ENCODE measurements at places on chromosomes 7 and 10.

DNA sequence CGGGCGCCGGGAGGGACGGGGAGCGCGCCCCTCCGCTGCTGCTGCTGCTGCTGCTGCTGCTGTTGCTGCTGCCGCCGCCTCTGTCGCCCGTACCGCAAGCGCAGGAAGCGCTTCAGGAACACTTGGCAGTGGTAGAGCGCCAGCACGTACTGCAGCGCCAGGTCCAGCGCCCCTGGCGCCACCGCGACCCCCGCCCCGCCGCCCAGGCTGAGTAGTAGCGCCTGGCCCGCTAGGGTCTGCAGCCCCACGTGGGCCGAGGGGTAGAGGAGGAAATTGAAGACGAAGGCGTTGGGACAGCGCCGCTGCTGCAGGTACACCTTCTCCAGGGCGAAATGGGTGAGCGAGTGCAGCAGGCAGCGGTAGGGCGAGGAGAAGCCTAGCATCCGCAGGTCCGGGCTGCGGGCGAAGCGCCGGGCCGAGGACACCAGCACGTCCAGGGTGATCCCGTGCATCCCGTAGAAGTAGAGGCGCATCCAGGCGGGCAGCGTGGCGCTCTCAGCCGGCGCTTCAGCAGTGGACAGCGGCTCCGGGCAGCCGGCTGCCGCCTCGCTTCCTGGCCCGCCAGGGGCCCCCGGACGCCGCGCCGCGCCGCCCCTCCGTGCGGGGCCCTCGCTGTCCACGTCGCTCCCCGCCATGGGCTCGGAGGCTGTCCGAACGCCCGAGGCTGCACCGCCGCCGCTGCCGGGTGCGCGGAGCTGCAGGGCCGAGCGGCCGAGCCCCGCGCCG, at the start of gene TMEM229A:
Gene TMEM229A, minus strand, starts transcription at position 699 of the 726 bp plus-strand sequence. Its CDS starts 64 bp downstream, at position 635.
- DNase-seq: peak; percentile 14

- DNase-seq: peak; percentile 18
These were observed 7.5 kb downstream of the MPP7 start for GRCh38 chr10:28295336-28295735.

- DNase-seq: peak; percentile 90
These were observed 6.6 kb upstream of the ABCC2 start for GRCh38 chr10:99775850-99776249.

- no peak for DNase-seq
These were observed 14.8 kb downstream of the SLIT1 start for GRCh38 chr10:97171001-97171400.

- no peak for DNase-seq
These were observed 13.3 kb downstream of the SLC26A5 start for GRCh38 chr7:103432712-103433111.

GRCh38 chr7:136891850-136892249, 23.4 kb downstream of the CHRM2 start:
- DNase-seq: no peak

- DNase-seq: no peak
These were observed 148.1 kb downstream of the ADARB2 start for GRCh38 chr10:1589257-1589656.

- peak; percentile 80 for DNase-seq
These were observed 337.7 kb upstream of the NPVF start for GRCh38 chr7:25565949-25566348.

- peak; percentile 27 for DNase-seq
These were observed 47.2 kb downstream of the SORBS1 start for GRCh38 chr10:95513941-95514392.

- peak; percentile 63 for DNase-seq
These were observed 16.4 kb upstream of the PARP12 start for GRCh38 chr7:140079121-140079536.

GRCh38 chr7:131026297-131027000, 292.4 kb upstream of the KLF14 start:
- peak; percentile 57 for DNase-seq

DNA sequence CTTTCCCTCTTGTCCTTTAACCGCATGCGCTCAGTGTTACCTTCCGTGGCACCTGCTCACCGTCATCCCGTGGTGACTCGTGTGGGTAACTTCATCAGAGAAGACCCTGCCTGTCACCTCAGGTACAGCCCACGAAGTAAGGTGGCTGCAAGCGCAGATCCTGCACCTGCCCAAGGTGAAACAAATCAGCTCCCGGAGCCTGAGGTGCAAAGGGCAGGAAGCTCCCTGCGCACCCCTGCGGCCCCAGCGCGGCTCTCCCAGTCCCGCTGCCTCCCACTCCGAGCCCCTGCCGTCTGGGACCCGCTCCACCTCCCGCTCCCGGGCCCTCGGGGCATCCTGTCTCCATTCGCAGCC, 110.9 kb upstream of the LANCL2 start:
- no peak for DNase-seq

- peak; percentile 21 for DNase-seq
These were observed 101.3 kb downstream of the COL13A1 start for GRCh38 chr10:69902835-69903535.

- peak; percentile 68 for DNase-seq
These were observed 21.9 kb downstream of the ARID5B start for GRCh38 chr10:61923210-61923949.

DNA sequence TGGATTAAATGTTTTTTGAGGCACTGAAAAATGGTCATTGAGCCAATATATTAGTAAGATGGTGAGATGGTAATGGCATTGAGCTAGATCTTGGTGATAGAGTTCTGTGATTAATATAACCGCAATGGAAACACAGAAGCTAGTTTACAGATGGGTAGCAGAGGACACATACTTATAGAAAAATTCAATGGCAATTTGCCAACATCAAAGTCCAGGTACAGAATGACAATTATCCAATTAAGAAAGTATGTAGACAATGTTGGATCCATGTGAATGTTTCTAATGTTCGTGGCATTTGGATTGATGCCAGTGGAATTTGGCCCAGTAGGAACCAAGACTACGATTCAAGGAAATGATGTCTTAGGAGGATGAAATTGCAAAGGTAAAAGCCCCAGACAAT, 187.8 kb downstream of the GNAT3 start:
- DNase-seq: peak; percentile 46

DNA sequence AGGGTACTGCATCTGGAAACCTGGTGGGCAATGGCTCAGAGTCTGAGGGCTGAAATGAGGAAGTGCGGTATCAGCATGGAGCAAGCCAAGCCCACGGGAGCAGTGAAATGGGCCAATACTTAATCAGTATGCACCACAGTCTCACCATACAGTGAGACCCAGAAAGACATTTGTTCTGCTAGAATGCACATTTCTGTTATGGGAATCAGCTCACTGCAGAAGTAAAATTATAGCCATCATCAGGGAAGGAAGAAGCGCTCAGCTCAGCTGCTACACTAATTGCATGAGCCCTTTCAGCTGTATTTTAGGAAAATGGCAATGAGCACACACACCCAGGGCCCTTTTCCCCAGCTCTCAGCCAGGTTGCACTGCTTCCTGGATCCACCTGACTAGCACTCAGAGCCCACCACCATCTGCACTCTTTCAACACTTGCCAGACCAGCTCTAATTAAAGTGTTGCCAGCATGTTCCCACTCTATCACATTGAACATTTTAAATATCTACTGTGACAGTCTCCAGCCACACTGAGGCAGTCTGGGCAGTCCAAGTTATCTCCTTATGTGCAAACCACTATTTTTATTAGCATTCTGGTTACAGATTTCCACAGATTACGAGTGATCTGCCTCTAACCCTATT, 44.2 kb upstream of the PIK3AP1 start:
- no peak for DNase-seq

DNA sequence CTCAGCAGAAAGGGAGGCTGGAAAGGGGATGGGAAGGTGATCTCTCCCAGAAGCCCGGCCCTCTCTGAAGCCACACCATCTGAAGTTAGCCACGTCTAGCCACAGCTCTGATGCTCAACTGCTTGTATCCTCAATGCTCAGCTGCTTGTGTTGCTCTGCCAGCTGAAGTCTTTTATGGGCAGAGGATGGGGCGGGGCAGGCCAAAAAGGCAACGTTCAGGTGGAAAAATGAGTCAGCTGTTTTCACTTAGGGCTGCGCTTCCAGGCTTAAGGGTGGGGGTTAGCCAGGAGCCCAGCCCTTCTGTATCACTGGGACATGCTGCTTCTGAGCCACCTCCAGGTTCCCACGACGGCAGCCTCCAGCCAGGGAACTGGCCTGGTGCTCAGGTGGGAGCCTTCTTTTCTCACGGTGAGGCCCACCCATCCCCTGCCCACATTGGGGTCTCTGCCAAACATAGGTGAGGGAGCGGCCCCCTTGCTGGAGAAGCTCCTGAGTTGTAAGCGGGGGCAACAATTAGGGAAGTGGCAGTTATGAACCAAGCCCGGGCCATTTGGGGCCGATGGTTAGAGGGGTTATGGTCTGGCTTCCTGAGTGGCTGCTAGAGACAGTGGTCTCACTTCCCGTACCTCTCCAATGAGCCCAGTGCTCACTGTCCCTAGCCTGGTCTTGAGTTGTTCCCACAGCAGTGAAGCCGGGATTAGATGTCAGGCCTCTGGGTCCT, 44.9 kb upstream of the CNPY1 start:
- DNase-seq: no peak

GRCh38 chr10:83986800-83987199, 152.5 kb upstream of the GHITM start:
- no peak for DNase-seq

- DNase-seq: peak; percentile 33
These were observed 9.9 kb downstream of the TAS2R41 start for GRCh38 chr7:143487566-143487965.

GRCh38 chr7:95099106-95099505, 191.7 kb downstream of the PPP1R9A start:
- DNase-seq: no peak

DNA sequence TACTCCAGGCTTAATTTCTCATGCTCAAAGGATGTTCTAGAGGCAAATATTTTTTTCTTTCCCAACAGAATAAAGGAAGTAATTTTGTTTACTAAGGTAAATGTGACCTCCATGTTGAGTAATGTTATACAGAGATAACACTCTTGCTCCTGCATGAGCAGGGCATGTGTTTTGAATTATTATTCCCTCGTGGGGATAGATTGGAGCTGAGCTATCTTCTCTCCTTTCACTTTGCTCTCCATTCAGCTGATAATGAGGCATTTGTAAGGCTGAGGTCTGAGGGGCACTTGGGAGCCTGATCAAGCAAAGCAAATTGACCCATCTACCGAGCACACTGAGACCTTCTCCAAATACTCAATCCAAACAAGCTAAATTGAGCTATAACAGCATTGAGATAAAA, 50.7 kb upstream of the GHITM start:
- DNase-seq: peak; percentile 27

DNA sequence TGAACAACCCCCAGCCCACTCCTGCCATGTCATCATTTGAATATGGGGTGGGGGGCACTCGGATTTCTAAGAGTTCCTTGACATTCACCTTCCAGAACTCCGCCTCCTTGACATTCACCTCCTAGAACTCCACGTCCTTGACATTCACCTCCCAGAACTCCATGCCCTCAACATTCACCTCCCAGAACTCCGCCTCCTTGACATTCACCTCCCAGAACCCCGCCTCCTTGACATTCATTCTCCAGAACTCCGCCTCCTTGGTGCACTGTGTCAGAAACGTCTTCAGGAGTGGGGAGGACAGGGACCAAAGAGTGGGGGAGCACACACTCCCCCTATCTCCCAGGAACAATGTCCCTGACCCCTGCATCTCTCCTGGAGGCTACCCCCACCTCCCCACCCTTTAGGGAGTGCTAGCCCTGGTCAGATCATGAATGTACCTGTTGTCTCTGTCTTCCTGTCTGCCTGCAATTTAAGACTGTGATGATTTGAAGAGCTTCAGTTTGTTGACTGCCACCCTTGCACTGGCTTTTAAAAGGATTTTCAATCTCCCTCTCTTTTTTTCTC, 110.1 kb downstream of the NPTX2 start:
- DNase-seq: no peak

Data from fibroblast of the aortic adventitia (primary cell).